ENCODE measurements at places on chromosomes 13 and 19. TPM values are rescaled to one million over a fixed set of nuclear protein-coding genes. Genes with fewer than 3 reads are reported as not detected.

DNA sequence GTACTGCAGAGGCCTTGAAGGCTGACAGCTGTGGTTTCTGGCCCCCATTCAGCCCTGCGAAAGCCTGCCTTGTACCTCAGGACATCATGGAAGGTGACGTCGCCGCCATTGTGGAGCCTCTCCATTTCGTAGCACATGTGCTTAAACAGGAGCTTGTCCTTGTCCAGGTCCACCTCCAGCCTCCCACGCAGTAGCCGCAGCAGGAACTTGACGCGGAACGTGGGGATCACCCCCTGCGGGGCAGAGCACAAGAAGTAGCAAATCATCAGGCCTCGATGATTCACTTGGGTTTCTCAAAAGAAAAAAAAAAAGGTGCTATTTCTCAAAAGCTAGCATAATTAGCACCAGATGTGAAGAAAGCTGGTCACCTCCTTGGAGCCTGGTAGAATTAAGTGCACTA lies 351.0 kb downstream of the NALCN start:
- no peak overlapping the region for H3K4me3 ChIP-seq
- no peak overlapping the region for H3K27ac ChIP-seq
- H3K4me1 ChIP-seq = no peaks in the 10 kb centered on the region

GRCh38 chr19:49019242-49019932 lies 2.5 kb upstream of the LHB start:
- peaks cover 45% of the 10 kb centered on the region for H3K27me3 ChIP-seq
- peaks cover 9% of the 10 kb centered on the region for H3K36me3 ChIP-seq
- peaks cover 3% of the 10 kb centered on the region for H3K4me1 ChIP-seq
- no peak overlapping the region for H3K4me3 ChIP-seq
- peak overlapping the region; percentile 65 for H3K27ac ChIP-seq
- DNase-seq = no peak

Gene ATP8A2
- 0.49 TPM for total RNA-seq

DNA sequence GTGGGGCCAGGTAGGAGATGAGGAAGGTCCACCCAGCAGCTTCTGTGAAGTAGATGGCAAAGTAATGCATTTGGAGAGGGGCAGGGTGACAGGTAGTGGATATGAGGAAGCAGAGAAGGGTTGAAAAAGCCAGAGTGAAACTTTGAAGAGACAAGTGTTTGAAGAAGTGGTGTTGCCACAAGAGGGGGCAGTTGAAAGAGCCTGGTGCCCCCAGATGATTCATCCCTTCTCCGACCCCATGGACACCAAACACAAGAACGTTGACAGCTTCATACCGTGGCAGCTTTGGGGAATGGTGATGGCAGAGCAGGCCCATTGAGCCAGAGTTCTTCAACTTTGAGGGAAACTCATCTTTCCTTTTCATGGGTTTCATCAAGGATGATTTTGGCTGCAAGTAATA lies 19.9 kb downstream of the IFNL3 start:
- H3K4me3 ChIP-seq = no peak overlapping the region
- H3K4me1 ChIP-seq = no peaks in the 10 kb centered on the region
- DNase-seq = no peak
- no peak overlapping the region for H3K27ac ChIP-seq
- H3K36me3 ChIP-seq = no peaks in the 10 kb centered on the region

Gene CEACAM16
- total RNA-seq = not detected

DNA sequence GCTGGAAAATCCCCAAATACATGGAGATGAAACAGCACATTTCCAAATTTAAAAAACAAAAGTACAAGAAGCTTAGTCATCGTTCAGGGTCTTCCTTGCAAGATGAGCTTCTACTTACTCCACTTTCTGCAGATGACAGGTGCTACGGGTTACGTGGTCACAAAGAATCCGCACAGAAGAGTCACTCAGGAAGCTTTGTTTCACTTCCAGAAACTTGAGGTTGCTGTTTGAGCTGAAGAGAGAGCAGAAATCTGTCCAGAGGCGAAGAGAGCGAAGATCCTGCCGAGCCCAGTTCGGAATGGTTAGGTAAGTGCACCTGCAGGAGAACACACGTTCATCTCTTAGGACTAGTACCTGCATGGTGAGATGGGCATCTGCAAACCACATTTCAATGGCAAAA lies 9.4 kb downstream of the NLRP7 start:
- H3K36me3 ChIP-seq = no peaks in the 10 kb centered on the region
- no peaks in the 10 kb centered on the region for H3K27me3 ChIP-seq
- H3K27ac ChIP-seq = no peak overlapping the region
- no peak overlapping the region for H3K4me3 ChIP-seq
- no peaks in the 10 kb centered on the region for H3K4me1 ChIP-seq
